ENCODE measurements at places on chromosomes 3 and 15.

DNA sequence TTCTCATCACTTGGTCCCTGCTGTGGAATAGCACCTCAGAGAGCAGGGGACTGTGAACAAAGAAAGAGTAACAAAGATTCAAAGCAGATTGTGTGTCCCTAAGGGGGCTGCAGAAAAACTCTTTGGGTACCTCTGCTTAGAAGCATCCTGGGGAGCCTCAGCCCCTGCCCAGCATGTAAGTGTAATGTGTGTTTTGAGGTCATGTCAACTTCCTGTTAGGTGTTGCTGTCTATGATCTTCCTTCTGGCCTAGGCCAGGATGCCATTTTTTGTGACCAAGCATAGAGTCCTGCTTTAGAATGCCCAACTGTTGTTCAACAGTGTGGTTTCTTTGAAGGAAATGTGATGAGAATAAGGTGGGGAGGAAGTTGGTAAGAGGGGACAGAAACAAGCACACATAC lies 77.1 kb upstream of the BCL6 start:
- DNase-seq: no peak

DNA sequence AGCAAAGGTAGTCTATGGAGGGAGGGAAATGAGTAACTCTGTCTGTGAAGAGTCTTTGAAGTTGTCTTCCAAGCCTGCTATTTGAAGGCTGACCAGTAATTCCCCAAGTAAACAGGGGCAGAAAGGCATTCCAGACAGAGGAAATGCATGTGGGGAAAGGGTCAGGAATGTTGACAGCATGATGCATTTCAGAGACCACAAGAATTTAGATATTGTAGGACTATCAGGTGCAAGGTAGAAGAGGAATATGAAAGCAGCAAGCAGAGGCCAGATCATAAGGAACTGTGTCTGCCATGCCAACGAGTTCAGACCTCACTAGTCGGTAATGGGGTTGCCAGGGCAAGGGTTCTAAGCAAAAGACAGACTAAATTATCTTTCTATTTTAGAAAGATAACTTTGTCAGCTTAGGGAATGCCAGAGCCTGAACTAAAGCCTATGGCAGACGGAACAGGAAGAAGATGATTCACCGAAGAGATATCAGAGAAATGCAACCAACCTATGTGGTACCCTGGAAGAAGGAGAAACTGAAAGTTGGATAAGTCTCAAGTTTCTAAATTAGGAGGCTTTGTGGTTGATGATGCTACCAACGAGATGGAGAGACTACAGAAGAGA lies 327.0 kb upstream of the RORA start:
- DNase-seq: no peak

DNA sequence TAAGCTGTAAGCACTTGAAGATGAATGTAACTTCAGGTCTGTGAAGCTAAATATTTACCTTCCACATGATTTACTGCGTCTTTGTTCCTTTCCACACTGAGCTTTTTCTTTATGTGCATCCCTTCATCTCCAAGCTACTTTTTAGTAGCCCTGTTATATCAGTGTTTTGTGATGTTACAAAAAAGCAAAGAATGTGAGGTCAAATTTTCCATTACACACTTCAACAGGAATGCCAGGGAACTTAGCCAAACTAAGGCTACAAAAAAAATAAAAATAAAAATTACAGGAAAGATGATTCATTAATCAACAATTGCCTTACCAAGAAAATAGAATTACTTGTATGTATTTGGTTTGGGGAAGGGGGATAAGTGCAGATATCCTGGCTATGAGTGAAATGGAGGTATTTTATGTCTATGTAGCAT lies 73.0 kb downstream of the FILIP1L start:
- DNase-seq: peak; percentile 76

DNA sequence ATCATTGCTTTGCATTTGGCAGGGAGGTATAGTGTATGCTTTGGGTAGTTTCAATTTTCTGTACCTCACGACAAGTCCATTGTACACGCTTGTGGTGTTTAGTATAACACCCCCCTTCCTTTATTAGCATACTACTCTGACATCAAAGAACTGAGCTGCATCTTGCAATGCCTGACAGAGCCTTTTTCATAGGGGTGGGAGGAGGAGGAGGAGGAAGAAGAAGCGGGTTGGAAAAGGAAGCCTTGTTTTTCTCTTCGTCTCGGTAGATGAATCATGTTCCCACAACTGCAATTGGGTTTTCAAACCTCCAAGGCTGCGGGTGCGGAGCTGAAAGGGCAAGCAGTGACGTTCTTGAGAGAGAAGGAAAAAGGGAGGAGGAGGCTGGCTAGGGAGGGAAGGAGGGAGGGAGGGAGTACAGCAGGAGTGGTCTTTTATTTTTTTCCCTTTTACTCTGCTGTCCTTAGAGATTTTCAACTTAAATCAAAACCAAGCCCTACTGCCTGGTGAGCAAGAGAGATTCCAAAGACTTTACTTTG lies 175.7 kb downstream of the KLHL25 start:
- DNase-seq: peak; percentile 99

GRCh38 chr15:47397655-47398054 lies 319.6 kb upstream of the SEMA6D start:
- DNase-seq: no peak

GRCh38 chr3:139937674-139938279 lies 2.8 kb downstream of the CLSTN2 start:
- peak; percentile 36 for DNase-seq

GRCh38 chr15:58947179-58947578 lies 13.7 kb upstream of the SLTM start:
- no peak for DNase-seq

- no peak for DNase-seq
Observed at GRCh38 chr3:100149130-100149529, 34.8 kb upstream of the FILIP1L start.

- DNase-seq: no peak
Observed at GRCh38 chr3:97952872-97953271, 19.4 kb downstream of the RIOX2 start.

- DNase-seq: peak; percentile 13
Observed at GRCh38 chr3:4898454-4899313, 80.6 kb upstream of the BHLHE40 start.

DNA sequence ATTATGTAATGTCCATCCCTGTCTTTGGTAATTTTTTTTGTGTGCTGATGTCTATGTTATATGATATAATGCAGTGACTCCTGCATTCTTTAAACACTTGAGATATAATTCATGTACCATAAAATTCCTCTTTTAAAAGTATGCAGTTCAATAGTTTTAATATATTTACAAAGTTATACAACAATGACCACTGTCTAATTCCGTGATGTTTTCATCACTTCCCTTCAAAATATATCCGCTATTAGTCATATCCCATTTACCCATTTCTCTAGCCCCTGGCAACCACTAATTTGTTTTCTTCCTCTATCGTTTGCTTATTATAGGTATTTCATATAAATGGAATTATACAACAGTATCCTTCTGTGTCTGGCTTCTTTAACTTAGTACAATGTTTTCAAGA lies 64.9 kb upstream of the SUCLG2 start:
- no peak for DNase-seq

- no peak for DNase-seq
Observed at GRCh38 chr15:53625962-53626845, 133.3 kb downstream of the WDR72 start.

- no peak for DNase-seq
Observed at GRCh38 chr3:160091441-160091840, 102.8 kb downstream of the IL12A start.

DNA sequence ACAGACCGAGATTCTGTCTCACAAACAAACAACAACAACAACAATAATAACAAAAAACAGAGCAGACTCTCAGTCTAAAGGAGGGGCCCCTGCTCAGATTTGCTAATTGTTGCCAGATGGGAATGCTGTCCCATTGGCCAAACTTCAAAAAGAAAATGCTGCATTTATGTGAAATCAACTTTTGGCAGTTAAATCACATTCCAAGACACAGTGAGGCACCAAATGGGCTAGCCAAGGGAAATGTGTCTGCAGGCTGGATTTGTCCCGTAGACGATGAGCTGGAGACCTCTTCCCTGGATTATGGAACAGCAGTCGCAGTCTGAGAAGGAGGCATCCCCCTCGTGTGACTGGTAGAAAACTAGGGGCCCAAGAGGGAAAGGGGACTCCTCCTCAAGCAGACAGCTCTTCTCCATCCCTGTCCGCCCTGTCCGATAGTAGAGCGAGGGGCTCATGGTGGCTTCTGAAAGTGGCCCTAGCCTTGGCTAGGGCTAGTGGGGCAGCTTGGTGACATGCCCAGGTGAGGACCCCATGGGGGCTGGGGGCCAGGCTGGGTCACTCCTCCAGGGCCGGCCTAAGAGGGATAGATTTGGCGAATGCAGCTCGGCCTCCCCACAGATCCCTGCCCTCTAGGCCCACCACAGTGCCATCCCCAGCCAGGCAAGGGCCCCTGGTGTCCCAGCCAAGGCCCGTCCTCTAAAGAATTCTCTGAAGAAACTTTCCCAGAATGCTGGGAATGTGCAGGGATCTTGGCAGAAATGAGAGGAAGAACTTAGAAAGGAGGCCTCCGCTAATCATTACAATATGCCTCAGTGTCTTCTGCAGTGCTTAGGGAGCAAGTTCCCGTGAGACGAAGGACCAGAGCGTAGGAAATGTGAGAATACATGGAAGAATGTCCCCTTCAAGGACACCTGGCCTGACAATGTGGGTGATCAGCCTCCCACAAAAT lies 2.0 kb downstream of the SLC22A14 start:
- DNase-seq: peak; percentile 37

GRCh38 chr15:66841953-66842681 lies 140.1 kb downstream of the SMAD6 start:
- peak; percentile 93 for DNase-seq

DNA sequence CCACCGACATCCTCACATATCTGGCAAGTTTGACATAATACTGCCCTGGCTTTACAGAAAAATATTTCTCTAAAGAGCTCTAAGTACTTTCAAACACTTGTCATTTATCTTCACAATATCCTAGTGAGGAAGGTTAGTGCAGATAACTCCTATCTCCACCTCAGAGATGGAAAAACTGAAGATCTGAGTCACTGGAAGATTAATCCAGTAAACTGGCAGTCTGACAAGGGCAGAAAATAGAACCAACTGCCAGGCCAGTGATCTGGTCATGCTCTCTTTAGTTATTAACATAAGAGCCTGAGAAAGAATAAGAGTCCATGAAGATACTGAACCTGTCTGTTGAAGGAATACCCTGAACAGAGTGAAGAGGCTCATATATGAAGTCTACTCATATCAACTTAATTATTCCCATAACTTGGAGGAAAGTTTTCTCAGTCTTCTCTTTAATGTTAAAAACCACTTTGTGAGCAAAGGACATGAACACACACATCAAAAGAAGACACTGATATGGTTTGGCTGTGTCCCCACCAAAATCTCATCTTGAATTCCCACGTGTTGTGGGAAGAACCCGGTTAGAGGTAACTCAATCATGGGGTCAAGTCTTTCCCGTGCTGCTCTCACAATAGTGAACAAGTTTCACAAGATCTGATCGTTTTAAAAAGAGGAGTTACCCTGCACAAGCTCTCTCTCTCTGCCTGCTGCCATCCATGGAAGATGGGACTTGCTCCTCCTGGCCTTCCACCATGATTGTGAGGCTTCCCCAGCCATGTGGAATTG lies 61.4 kb downstream of the GOLIM4 start:
- DNase-seq: peak; percentile 84

DNA sequence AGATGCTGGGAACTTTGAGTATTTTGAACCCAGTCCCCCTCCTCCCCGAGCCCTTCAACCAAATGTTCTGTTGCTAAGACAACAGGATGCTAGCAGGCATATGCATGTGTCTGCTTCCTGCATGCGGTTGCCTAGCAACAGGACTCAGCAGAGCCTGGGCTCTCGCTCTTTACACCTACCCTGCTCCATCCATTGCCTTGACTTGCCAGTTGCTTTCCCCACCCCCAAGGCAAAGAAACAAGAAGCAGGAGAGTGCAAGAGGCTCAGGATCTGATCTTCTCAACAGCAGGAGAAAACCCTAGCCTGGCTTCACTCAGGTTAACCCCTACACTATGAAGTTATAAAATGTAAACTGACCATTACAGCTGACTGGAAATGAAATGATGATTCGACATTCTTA lies 393.0 kb downstream of the IGSF11 start:
- DNase-seq: no peak

DNA sequence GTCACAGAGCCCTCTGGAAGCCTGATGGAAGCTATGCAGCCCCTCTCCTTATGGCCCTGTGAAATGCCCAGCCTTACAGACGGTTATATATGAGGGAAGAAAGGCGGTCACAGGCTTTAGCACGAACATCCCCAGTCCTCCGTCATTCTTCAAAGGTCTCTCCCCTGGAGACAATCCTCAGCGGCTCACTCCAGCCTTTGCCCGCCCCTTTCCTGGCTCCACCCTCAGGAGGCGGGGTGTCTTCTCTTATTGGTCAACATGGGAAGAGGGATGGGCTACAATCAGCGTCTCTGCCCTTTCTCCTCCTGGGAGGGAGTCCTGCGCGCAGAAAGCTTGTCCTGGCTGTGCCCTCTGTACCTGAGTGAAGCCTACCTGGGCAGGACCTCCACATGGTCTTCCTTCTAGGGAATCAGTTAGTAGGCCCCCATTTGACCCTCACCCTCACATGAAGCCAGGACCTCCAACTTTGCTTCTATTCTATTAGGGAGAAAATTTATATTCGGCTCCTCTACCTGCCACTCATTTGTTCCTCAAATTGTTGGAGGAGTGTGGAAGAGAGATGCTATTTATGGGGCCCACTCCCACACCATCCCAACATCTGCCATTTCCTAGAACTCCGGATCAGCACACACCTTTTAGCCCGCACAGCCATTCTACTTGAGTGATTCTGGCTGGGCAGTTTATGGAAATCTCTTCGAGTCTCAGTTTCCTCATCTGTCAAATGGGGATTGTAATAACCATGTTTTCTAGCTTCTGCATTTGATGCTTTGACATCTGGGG lies 112.9 kb upstream of the SLC6A11 start:
- DNase-seq: no peak

GRCh38 chr3:29686889-29687592 lies 406.2 kb downstream of the RBMS3 start:
- DNase-seq: peak; percentile 68

- DNase-seq: no peak
Observed at GRCh38 chr3:99951701-99952100, 134.0 kb downstream of the CMSS1 start.

DNA sequence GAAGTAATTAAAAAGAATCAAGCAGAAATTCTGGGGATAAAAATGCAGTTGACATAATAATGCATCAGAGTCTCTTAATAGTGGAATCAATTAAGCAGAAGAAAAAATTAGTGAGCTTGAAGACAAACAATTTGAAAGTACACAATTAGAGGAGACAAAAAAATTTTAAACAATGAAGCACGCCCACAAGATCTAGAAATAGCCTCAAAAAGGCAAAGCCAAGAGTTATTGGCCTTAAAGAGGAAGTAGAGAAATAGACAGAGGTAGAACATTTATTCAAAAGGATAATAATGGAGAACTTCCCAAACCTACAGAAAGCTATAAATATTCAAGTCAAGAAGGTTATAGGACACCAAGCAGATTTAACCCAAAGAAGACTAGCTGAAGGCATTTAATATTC lies 113.3 kb downstream of the TBC1D2B start:
- no peak for DNase-seq

Data from stromal cell of bone marrow (primary cell).